Right hindlimb (tissue), 1 donor: ENCODE measurements at places on chromosomes 16 and 17.

- DNase-seq, result no peak
Observed at GRCh38 chr17:67456103-67456502, 79.0 kb downstream of the PITPNC1 start.

- no peak for DNase-seq
Observed at GRCh38 chr17:28737316-28737715, 6.5 kb upstream of the TRAF4 start.

DNA sequence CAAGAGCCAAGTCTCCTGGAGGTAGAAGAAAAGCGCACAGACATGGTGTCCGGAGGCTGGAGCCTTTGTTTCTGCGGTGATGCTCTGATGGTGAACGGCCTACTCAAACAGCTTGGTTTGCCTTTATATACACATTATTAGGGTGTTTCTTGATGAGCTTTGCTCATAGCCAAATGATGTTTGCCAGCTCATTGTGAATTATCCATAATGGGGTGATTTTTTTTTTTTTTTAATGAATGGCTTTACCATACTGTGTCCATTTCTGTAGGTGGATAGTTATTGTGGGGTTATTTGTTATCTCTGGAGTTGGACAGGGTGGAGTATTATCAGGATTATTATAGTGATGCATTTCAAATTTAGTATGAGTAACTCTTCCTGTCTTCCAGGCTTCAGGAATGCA lies at the start of gene KRT27:
KRT27 (minus strand) TSS at position 101 of the 400 bp plus-strand sequence; CDS start at position 44, 57 bp downstream.
- DNase-seq, result no peak

DNA sequence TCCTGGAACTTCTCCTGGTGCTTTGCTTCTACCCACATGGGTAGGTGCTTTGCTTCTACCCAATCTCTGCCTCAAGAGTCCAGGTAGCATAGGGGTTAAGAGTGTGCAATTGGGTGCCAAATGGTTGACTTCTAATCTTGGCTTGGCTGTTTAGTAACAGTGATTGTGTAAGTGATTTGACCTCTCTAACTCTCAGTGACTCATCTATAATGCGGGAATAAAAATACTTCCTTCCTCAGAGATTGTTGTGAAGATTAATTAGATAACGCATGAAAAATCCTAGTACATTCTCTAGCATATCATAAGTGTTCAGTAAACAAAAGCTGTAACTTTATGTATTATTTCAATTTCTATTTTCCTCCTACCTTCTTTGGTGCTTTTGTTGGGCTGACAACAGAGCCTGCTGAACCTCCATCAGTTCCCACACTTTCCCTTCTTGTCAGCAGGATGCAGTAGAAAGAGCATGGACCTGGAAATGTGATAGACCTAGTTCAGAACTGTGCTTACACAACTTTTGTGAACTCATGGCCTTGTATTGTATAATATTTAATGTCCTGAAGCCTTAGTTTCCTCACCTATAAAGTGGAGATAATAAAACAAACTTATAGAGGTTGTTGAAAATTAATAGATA lies 72.9 kb upstream of the SMIM36 start:
- no peak for DNase-seq

- DNase-seq, result no peak
Observed at GRCh38 chr16:46885960-46886763, 2.0 kb downstream of the GPT2 start.

- DNase-seq, result no peak
Observed at GRCh38 chr17:76805319-76805718, 62.9 kb upstream of the MGAT5B start.

DNA sequence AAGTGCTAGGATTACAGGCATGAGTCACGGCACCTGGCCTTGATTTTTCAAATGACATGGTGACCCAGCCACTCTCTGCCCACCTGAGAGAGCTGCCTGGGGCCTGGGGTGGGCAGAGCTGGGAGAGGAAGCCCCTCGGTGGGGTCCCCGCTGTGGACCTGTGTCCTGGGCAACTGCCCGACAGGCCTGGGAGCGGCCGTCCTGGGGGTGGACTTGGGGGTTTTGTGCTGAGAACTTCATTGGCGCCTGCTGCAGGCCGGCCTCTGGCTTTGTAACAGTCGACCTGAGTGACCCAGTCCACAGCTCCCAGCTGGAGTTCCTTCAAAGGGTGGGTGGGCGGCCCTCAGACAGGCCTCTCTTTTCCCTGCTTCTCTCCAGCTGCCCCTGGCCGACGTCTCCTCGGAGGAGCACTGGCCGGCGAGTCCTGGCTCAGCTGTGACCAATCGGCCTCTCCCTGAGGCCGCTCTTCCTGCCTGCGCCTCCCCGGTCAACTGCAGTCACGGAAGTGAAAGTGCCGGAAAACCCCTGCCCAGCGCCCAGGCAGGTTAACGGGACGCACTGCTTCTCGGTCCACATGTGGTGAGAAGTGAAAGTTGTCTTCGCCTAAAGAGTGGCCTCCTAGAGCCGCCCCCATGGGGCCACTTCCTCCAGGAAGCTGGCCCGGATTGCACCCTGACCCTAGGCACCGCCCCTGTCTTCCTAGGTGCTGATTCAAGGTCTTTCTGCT lies 5.5 kb downstream of the CBFA2T3 start:
- no peak for DNase-seq

DNA sequence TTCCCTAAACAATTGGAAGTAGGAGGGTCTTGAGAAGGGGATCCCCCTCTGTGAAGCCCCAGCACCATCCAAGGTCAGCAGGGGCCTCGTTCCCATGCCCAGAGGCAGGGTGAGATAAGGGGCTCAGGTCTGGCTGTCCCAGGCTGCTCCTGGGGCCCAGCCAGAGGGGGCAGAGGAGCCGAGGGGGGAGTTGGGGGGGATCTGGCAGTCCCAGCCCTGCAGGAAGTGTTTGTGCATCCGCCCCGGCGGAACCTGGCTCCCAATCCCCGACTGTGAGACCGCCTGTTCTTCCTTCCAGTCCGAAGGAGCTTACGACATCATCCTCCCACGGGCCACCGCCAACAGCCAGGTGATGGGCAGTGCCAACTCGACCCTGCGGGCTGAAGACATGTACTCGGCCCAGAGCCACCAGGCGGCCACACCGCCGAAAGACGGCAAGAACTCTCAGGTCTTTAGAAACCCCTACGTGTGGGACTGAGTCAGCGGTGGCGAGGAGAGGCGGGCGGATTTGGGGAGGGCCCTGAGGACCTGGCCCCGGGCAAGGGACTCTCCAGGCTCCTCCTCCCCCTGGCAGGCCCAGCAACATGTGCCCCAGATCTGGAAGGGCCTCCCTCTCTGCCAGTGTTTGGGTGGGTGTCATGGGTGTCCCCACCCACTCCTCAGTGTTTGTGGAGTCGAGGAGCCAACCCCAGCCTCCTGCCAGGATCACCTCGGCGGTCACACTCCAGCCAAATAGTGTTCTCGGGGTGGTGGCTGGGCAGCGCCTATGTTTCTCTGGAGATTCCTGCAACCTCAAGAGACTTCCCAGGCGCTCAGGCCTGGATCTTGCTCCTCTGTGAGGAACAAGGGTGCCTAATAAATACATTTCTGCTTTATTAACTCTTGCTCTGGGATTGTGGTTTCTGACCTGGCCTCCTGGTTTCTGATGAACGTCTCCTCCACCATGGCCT lies 14.9 kb downstream of the GPRC5C start:
- DNase-seq, result peak; percentile 58

- no peak for DNase-seq
Observed at GRCh38 chr16:68227183-68227793, 8.6 kb downstream of the ESRP2 start.

DNA sequence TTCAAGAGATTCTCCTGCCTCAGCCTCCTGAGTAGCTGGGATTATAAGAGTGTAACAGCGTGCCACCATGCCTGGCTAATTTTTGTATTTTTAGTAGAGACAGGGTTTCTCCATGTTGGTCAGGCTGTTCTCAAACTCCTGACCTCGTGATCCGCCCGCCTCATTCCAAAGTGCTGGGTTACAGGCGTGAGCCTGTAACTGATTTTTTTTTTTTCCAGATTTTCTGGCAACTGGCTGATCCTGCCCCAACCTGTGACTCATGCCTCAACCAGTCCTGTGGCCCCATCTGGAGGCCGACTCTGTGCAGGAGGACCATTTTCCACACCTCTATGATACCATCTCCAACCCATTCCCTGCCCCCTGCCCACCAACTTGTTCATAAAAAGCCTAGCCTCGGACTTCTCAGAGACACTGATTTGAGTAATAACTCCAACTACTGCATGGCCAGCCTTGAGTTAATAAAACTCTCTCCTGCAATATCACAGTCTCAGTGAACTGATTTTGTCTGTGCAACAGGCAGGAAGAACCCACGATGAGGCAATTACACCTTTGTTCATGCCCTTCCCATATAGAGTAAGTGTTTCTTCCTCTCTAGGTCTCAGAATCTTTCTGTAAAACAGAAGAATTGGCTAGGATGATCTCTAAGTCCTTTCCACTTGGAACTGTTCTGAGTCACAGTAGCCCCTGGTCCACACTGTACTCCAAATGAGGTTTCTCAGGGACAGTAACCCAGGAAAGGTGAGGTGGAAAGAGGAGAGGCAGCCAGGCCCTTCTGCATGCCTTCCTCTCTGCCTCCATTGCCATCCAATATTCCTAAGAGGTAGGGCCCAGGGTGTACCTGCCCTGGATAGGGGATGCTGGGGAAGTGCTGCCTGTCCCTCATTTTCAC lies 8.8 kb upstream of the CNOT1 start:
- DNase-seq, result peak; percentile 21

DNA sequence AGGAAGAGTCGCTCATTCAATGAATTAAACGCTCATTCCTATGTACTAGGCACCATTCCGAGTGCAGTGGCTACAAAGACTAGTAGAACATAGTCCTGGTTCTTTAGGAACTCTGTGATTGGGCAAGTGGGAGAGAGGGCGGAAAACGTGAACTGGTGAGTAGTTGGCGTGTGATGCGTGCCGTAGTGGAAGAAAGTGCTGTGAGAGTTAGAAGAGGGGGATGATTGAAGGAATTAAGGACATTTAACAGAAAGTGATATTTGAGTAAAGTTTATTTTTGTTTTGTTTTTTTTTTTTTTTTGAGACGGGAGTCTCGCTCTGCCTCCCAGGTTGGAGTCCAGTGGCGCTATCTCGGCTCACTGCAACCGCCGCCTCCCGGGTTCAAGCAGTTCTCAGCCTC lies 7.9 kb upstream of the SLFN14 start:
- DNase-seq, result no peak

- DNase-seq, result no peak
Observed at GRCh38 chr17:55444471-55445441, 23.1 kb upstream of the MMD start.

DNA sequence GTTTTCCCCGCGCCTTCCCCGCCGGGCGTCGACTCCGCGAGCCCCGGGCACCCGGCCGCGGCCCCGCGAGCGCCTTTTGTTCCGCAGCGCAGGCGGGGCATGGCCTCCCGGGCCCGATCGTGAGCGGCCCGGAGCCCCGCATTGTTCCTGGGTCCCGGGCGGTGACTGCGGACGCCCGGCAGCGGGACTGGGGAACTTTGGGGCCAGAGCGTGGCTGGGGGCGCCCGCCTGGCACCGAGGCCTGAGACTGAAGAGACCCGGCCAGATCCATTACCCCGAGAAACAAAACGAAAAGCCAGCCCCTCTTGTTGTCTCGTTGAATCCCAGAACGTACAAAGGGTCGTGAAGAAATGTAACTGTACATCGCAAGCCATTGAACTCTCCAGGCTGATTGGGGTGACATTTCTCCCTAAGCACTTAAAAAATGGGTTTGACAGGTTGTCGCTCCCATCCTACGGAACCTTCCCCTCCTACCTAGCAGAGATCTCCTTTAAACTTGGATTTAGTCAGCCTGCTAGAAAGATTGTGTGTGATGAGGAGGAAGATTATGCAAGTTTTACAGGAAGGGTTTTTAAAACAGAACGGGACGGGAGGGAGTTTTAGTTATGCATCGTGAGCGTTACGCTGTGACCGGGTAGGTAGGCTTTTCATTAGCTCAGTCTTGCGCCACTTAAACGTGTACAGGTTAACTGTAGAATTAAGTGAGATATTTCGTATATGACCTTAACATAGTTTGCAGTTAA lies 825 bp downstream of the METTL9 start:
- no peak for DNase-seq

DNA sequence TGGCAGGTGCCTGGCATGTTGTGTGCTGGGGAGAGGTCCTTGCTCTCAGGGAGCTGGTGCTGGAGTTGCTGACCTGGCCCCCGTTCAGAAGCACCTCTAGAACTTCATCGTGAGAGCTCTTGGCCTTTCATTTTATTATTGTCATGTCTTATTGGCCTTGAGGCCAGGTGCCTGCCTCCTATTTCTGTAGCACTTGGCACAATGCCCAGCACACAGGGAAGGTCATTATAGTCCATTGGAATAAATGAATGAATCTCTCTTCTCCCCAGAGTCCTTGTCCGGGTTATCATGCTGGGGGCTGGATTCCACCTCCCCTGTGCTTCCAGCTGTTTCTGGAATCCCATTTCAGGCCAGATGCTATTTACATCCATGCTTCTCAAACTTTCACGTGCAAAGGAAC lies 169.2 kb downstream of the HAPSTR1 start:
- peak; percentile 21 for DNase-seq

DNA sequence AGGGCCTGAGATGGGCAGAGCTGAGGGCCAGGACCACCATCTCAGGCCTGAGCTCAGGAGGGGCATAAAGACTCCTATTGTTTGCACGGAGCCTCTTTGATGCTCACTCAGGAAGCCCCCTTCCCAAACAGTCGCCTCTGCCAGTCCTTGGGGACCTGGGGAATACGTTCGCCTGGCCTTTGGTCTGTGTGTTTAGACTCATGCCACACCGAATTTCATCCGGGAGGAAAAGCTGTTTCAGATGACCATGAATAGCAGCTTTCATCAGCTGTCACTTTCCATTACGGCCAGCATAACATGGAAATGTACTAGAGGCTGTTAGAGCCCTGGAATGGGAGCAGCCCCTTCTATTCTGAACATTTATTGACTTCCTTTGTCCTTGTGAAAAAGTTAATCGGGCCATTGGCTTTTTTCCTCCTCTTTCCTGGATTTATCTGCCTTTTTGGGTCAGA lies 139.0 kb downstream of the HS3ST3A1 start:
- DNase-seq, result no peak

DNA sequence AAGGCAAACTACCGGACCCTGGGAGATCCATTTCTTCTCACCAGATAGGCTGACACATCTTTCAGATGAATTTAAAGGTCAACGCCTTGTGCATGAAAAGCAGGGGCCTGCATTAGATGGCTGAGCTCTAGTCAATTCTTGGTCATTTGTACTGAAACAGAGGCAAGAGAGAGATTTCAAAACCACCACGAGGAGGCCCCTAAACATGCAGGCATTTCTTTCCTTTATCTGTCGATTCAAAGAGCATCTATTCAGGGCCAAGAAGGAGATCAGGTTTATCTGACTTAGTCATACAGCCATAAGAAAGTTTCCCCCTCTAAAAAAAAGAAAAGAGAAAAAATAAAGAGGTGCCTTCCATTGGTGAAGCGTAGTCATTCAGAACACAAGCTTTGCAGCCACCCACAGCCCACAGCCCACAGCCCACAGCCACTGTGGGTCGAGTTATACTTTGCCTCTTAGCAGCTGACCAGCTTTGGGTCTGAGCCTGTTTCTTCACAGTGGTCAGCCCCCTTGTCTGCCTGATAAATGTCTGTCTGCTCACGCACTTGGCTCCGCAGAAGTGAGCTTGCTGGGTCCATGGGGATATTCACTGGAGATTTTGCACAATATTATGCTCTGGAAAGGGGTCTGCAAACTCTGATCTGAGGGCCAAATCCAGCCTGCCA lies 207.5 kb downstream of the CDH13 start:
- peak; percentile 31 for DNase-seq
